ENCODE measurements at places on chromosomes 5 and 9. TPM values are rescaled to one million over a fixed set of nuclear protein-coding genes. Genes with fewer than 3 reads are reported as not detected.
A peak's percentile ranks its signal among the peaks of the same experiment; 100 is the strongest.

- DNase-seq = no peak
- H3K4me3 ChIP-seq = no peak overlapping the region
- H3K27ac ChIP-seq = no peak overlapping the region
- H3K36me3 ChIP-seq = no peaks in the 10 kb centered on the region
- H3K27me3 ChIP-seq = no peaks in the 10 kb centered on the region
- H3K4me1 ChIP-seq = peaks cover 16% of the 10 kb centered on the region
Measured at GRCh38 chr5:187617-188451, 3.5 kb upstream of the LRRC14B start.

GRCh38 chr9:16342246-16343020, 528.0 kb downstream of the BNC2 start:
- DNase-seq = no peak
- H3K27me3 ChIP-seq = no peaks in the 10 kb centered on the region
- no peak overlapping the region for H3K4me3 ChIP-seq

Gene ECM2
- total RNA-seq = not detected

Gene DNM1
- 1.5 TPM for total RNA-seq

Gene PNPLA7
- total RNA-seq = 14.5 TPM

Gene ATOX1
- 32.7 TPM for total RNA-seq

GRCh38 chr9:37370968-37371563, 51.4 kb upstream of the GRHPR start:
- no peak overlapping the region for H3K4me3 ChIP-seq
- peaks cover 4% of the 10 kb centered on the region for H3K4me1 ChIP-seq
- peaks cover 3% of the 10 kb centered on the region for H3K27me3 ChIP-seq
- H3K27ac ChIP-seq = no peak overlapping the region

Gene KCNV2
- not detected for total RNA-seq

DNA sequence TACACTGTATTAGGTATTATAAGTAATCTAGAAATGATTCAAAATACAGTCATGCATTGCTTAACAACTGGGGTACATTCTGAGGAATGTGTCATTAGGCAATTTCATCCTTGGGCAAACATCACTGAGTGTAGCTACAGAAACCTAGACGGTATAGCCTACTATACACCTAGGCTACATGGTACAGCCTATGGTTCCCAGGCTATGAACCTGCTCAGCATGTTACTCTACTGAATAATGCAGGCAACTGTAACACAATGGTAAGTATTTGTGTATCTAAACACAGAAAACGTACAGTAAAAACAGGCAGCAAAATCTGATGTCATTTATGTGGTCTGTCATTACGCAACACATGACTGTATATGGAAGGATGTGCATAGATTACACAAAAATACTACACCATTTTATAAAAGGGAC, 96.8 kb downstream of the RAPGEF6 start:
- H3K27ac ChIP-seq = peak overlapping the region; percentile 81
- H3K4me3 ChIP-seq = no peak overlapping the region
- DNase-seq = no peak
- H3K27me3 ChIP-seq = no peaks in the 10 kb centered on the region
- peaks cover 45% of the 10 kb centered on the region for H3K36me3 ChIP-seq
- H3K4me1 ChIP-seq = peaks cover 81% of the 10 kb centered on the region

DNA sequence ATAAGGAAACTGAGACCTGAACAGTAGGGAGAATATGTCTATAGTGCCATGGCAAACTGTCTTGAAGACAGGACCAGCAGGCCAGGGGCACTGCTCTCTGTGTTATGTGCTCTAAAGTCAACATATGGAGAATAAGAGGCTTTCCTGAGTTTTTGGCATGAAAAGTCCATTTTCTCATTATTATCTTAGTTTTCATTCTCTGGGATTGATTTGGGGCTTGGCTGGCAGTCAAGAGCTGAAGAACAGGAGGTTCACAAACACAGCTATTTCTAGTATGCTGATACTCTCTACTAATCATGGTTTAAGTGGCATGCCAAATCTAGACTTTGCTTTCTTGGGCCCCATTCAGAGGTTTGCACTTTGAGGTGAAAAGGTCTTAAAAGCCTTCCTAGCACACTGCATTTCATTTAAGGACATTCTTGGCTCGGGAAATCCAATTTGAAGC, 404.4 kb downstream of the ZNF608 start:
- H3K27ac ChIP-seq = no peak overlapping the region
- no peaks in the 10 kb centered on the region for H3K36me3 ChIP-seq
- no peak for DNase-seq
- H3K27me3 ChIP-seq = peaks cover 12% of the 10 kb centered on the region
- H3K4me3 ChIP-seq = no peak overlapping the region

- H3K36me3 ChIP-seq = no peaks in the 10 kb centered on the region
- no peaks in the 10 kb centered on the region for H3K4me1 ChIP-seq
- no peak overlapping the region for H3K27ac ChIP-seq
- H3K27me3 ChIP-seq = no peaks in the 10 kb centered on the region
- no peak overlapping the region for H3K4me3 ChIP-seq
Measured at GRCh38 chr5:121573721-121574382, 277.8 kb upstream of the FTMT start.

DNA sequence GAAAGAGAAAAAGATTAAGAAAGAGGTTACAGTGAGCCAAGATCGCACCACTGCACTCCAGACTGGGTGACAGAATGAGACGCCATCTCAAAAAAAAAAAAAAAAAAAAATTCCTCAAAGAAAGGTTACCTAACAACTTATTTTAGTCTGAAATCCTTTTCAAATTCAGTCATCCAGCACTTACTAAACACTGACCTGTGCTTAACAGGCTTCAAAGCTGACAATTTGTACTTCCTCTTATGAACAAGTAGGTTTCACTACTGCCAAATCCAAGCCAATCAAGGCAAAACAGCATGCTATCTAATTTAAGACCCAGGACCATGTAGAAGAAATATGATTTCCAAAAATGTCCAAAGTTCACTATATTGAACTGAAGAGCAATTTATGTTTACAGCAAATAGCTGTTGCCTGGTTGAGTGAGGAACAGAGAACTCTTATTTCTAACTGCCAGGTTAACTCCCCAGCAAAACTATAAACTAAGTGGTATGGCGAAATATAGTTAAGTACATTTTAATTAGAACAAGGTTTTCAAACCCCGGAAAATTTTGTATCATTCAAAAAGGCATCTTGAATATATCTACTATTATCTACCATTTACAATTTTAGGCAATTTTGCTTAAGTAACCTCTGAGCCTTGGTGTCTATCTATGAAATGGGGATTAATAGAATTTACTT, 13.4 kb downstream of the PWWP2A start:
- DNase-seq = no peak
- H3K27me3 ChIP-seq = no peaks in the 10 kb centered on the region
- peak overlapping the region; percentile 27 for H3K27ac ChIP-seq
- H3K4me3 ChIP-seq = no peak overlapping the region

Gene HOMER1
- total RNA-seq = 3.4 TPM

- no peak overlapping the region for H3K4me3 ChIP-seq
- DNase-seq = no peak
- H3K4me1 ChIP-seq = no peaks in the 10 kb centered on the region
- no peak overlapping the region for H3K27ac ChIP-seq
- peaks cover 5% of the 10 kb centered on the region for H3K27me3 ChIP-seq
- peaks cover 16% of the 10 kb centered on the region for H3K36me3 ChIP-seq
Measured at GRCh38 chr9:97307091-97307490, 368 bp upstream of the CCDC180 start.

Gene IFNB1
- total RNA-seq = not detected

DNA sequence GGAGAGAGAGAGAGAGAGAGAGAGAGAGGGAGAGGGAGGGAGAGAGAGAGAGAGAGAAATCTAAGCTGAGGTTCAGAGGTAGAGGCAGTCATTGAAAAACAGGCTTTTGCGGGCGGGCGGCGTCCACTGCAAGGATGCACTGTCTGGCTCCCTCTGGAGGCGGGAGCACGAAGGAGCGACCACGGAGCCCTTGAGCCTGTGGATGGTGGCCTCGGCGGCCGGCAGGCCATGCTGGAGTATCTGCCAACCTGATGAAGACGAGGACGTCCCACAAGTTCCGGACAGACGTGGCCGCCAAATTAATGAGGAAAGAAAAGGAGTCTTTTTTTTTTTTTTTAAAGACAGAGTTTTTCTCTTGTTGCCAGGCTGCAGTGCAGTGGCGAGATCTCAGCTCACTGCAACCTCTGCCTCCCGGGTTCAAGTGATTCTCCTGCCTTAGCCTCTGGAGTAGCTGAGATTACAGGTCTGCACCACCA, 2.2 kb upstream of the CCDC125 start:
- H3K27me3 ChIP-seq = no peaks in the 10 kb centered on the region
- peak; percentile 66 for DNase-seq
- peaks cover 4% of the 10 kb centered on the region for H3K36me3 ChIP-seq
- peak overlapping the region; percentile 71 for H3K27ac ChIP-seq

Gene JAKMIP2
- total RNA-seq = 0.44 TPM

- no peak for DNase-seq
- H3K27ac ChIP-seq = no peak overlapping the region
- H3K4me1 ChIP-seq = no peaks in the 10 kb centered on the region
- no peak overlapping the region for H3K4me3 ChIP-seq
Measured at GRCh38 chr5:98568336-98568735, 205.1 kb upstream of the RGMB start.

Gene ANAPC2
- total RNA-seq = 143 TPM

- H3K36me3 ChIP-seq = no peaks in the 10 kb centered on the region
- no peaks in the 10 kb centered on the region for H3K4me1 ChIP-seq
- H3K27ac ChIP-seq = no peak overlapping the region
- no peak for DNase-seq
Measured at GRCh38 chr9:86713470-86713869, 233.8 kb downstream of the GAS1 start.

DNA sequence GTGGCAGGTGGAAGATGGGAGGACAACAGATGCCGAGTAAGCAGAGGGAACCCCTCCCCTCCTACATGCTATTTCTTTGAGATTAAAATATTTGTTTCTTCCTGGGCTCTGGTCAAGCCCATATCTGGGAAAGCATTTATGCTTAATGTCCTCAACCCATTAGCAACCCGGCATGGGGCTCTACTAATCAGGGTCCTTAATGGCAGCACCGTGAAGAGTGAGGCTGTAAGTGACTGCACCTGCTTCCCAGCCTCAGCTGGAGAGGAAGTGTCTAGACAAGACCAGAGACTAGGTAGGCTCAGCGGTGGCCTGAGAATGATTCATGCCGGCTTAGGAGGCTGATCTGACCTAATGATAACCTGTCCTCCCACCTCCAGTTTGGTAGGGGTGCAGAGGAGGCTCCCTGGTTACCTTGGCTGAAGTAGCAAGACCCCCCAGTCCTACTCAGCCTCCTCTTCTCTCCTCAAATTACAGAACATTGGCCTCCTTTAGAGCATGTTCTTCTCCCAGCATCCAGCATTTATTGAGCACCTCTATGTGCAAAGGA, 61.3 kb upstream of the HSPA9 start:
- H3K4me3 ChIP-seq = no peak overlapping the region
- H3K27me3 ChIP-seq = peaks cover 47% of the 10 kb centered on the region
- H3K36me3 ChIP-seq = no peaks in the 10 kb centered on the region
- no peak overlapping the region for H3K27ac ChIP-seq

- peaks cover 5% of the 10 kb centered on the region for H3K4me1 ChIP-seq
- H3K27me3 ChIP-seq = no peaks in the 10 kb centered on the region
- peak; percentile 51 for DNase-seq
- H3K4me3 ChIP-seq = no peak overlapping the region
Measured at GRCh38 chr5:1479581-1480188, 34.4 kb upstream of the SLC6A3 start.

- peaks cover 2% of the 10 kb centered on the region for H3K36me3 ChIP-seq
- H3K4me3 ChIP-seq = no peak overlapping the region
- DNase-seq = no peak
- H3K27me3 ChIP-seq = peaks cover 55% of the 10 kb centered on the region
- H3K4me1 ChIP-seq = no peaks in the 10 kb centered on the region
Measured at GRCh38 chr5:178576591-178577351, 13.4 kb downstream of the COL23A1 start.

DNA sequence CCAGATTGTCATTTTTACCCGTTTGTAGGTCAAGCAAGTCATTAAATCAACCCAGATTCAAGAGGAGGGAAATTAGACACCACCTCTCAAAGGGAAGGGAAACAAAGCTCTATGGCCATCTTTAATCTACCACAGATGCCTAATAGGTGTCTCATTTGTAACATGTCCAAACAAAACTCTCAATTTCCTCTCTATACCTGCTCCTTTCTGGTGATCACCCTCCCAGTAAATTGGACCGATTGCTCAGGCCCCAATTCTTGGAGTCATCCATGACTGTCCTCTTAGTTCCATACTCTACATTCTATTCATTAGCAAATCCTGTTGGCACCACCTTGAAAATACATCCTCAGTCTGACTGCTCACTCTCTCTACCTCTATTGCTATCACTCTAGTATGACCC, 22.1 kb upstream of the UGCG start:
- no peak overlapping the region for H3K27ac ChIP-seq
- peaks cover 2% of the 10 kb centered on the region for H3K36me3 ChIP-seq
- DNase-seq = no peak
- peaks cover 10% of the 10 kb centered on the region for H3K4me1 ChIP-seq

DNA sequence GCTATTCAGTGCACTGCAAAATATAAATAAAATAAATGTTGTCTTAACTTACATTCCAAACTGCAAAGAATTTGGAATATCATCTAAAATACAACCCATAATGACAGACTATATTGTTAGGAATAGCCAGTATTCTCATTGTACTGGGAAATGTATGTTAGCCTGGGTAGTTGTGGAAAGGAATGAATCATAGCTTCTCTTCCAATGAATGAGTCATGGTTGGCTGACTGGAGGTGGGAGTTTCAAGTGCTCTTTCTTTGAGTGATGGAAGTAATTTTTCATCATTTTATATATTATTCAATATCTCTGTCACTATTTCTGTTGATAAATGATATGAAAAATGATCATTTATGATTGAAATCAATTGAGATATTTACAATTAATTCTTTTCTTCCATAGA, 158.6 kb upstream of the ARRDC3 start:
- DNase-seq = no peak
- H3K27me3 ChIP-seq = no peaks in the 10 kb centered on the region
- no peak overlapping the region for H3K4me3 ChIP-seq
- peaks cover 1% of the 10 kb centered on the region for H3K4me1 ChIP-seq

DNA sequence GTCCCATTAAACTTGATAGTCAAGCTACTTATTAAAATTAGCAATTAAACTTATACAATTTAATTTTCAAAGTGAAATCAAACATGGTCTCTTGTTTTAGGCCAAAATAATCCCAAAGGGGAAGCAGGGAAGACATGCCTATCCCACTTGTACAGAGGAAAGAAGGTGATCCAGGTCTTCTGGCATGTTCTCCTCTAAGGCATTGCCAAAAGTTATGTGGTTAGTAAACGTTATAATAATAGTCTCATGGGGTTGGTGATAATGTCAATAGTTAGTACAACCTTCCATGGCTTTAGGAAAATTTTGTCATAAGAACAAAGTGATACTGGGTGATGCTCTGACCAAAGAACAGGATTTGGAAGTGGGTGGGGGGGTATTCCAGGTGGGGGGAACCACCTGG, 52.8 kb downstream of the ROR2 start:
- peaks cover 28% of the 10 kb centered on the region for H3K27me3 ChIP-seq
- no peak overlapping the region for H3K4me3 ChIP-seq
- DNase-seq = no peak
- H3K27ac ChIP-seq = no peak overlapping the region
- H3K36me3 ChIP-seq = no peaks in the 10 kb centered on the region
- H3K4me1 ChIP-seq = no peaks in the 10 kb centered on the region

- no peak overlapping the region for H3K27ac ChIP-seq
Measured at GRCh38 chr5:57932761-57933160, 450.1 kb upstream of the ACTBL2 start.
